ENCODE measurements at places on chromosomes 4 and X.

GRCh38 chr4:65623506-65623905 lies 46.8 kb downstream of the EPHA5 start:
- DNase-seq: peak; percentile 4

- no peak for DNase-seq
Measured at GRCh38 chrX:4035874-4036273, 322.4 kb upstream of the PRKX start.

- peak; percentile 2 for DNase-seq
Measured at GRCh38 chrX:15441464-15441863, 51.7 kb downstream of the PIR start.

DNA sequence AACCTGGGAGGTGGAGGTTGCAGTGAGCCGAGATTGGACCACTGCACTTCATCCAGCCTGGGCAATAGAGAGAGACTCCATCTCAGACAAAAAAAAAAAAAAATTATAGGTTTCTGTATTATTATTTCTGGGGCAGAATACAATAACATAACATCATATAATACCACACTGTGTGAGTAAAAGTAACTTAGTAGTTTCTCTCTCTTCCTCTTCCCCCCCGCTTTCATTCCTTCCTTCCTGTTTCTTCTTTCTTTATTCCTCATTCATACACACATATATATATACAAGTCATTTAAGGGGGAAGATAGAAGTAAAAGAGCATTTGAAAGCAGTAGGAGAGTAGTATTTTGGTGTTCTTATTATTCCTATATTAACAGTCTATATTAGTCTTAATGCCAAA lies 55.9 kb upstream of the FHDC1 start:
- no peak for DNase-seq

GRCh38 chr4:145954924-145955339 lies 16.3 kb upstream of the ZNF827 start:
- no peak for DNase-seq

DNA sequence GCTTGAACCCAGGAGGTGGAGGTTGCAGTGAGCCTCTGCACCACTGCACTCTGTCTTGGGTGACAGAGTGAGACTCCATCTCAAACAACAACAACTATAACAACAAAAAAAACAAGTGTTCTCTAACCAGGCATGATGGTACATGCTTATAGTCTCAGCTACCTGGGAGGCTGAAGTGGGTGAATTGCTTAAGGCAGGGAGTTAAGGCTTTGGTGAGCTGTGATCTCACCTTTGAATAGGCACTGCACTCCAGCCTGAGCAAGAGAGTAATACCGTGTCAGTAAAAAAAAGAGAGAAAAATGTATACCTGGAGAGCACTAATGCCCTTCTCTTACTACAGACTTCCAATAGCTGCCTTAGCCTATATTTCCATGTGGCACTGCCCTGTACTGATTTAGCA lies 18.9 kb upstream of the USP9X start:
- no peak for DNase-seq

DNA sequence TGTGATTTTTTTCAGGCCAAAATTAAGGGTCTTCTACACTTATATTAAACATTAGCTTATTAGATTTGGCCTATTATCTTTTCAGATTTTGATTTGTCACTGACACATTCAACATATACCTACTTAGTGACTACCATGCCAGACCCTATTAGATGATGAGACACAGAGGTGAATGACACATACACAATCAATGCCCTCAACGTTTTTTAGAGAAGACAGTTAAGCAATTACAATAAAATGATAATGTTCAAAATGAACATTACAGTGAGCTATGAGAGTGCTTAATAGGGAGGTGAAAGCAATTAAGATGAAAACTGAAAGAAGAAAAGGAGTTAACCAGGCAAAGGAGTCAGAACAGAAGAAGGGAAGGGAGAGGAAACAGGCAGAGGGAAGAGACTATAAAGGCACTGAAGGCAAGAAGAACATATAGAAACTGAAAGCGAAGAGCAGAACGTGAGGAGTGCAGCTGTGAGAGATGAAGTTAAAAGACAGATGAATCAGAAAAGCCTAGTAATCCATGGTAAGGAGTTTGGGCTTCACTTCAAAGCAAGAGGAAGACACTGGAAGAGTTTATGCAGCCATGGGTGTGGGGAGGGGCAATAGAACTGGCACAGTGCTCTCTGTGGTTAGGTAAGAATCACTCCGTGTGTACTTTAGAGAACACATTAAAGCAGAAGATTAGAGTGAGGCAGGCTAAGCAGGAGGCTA lies 119.0 kb downstream of the REELD1 start:
- DNase-seq: no peak

DNA sequence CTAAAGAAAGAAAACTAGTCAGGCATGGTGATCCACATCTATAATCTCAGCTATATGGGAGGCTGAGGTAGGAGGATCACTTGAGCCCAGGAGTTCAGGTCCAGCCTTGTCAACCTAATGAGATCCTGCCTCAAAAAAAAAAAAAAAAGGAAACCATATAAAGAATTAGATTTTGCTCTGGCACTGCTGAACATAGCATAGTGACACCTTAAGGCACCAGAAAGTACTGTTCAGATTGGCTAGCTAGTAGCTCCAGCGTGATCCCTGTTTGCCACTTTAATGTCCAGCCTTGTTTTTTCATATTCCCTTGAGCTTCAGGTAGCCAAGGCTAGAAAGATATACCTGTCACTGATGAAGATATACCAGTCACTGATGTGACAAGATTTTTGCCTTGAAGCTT lies 34.1 kb downstream of the EXOC1 start:
- no peak for DNase-seq

DNA sequence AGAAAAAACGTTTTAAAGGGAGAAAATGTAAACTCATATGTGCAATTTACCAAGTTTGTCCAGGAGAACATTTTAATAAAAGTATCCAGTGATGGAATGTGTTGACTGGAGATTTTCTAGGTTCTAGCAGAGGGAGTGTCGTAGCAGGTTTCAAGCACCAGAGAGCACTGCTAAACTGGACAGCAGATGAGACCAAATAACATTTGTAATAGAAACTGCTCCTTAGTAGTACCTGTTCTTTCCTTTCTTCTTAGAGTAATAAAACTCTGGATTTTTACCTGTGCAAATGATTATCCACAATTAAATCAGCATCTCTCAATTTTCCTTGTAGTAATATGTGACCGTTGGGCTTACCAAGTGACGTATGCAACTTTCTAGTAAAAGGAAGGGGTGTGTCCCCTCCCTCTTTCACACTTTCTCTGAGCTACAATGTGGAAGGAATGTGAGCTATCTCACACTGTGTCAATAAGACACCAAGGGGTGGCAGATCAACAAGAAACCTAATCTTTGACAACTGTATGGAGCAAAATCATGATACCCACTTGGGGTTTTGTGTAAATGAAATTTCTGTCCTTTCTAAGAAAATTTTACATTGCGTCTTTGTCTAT lies 9.5 kb downstream of the HPGDS start:
- no peak for DNase-seq

DNA sequence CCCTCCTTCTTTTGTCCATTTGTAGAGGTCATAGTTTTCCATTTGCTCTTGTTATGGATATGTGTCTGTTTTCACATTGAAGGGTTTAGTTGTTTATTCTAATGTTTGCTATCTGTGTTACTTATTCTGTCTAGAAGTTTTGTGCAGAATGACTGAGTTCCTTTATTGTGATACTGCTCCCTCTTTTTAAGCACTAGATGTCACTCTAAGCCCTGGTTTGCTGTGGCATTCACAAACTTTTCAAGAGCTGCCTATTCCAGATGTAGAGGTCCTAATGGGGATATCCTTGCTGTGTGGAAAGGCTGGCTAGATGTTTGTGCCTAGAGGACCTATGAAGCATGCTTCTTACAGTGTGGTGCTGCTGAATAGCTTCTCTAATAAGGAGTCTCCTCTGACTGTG lies 338.6 kb downstream of the SPIN4 start:
- DNase-seq: no peak

GRCh38 chrX:72023071-72023470 lies 108.6 kb downstream of the RTL5 start:
- no peak for DNase-seq

DNA sequence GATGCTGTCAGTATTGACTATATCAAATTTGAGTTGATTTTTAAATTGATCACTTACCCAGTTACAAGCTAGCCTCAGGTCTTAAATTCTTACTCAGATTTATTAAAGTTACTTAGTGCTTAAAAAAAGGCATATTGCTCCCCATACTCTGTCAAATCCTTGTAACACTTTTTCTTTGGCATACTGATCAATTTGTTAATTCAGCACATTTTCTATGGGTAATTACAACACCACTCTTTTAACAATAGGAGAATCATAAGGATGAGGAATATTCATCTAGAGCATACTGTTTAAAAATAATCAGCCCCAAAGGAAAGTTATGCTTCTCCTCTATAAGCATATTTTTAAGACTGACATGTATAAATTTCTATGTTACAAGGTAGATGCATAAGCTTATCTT lies 482.5 kb downstream of the PABPC4L start:
- no peak for DNase-seq

GRCh38 chrX:71439420-71439819 lies 73.3 kb downstream of the TAF1 start:
- no peak for DNase-seq

DNA sequence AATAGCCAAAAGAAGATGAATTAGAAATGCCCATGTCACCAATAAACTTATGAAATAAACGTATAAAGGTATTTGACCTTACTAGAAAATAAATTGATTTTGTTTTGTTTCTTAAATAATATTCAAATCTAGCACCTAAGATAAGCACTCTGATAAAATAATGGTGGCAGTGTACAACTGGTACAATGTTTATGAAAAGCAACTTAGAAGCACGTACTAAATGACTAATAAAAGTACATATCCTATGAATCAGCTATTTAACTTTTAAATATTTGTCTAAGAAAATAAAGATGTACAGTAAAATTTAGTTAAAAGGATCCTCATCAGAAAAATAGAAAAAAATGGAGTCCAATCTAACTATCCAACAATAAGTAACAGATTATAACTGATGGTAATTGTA lies 6.7 kb downstream of the MANBA start:
- no peak for DNase-seq

DNA sequence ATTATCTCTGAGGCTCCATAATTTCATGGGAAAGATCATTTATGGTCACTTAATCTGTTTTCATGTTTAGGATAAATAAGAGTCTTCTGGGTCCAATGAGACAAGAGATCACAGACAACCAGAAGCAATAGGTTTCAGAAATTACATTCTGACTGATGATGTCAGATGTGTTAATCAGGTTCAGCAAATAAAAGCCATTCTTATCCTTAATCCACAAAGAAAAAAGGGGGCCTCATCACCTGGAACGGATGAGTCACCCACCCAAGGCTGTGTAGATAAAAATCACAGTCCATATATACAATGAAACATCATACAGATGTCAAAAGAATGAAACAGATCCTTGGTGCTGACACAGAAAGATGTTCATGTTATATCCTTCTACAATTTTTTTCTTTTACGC lies 36.6 kb downstream of the SYTL4 start:
- DNase-seq: no peak

DNA sequence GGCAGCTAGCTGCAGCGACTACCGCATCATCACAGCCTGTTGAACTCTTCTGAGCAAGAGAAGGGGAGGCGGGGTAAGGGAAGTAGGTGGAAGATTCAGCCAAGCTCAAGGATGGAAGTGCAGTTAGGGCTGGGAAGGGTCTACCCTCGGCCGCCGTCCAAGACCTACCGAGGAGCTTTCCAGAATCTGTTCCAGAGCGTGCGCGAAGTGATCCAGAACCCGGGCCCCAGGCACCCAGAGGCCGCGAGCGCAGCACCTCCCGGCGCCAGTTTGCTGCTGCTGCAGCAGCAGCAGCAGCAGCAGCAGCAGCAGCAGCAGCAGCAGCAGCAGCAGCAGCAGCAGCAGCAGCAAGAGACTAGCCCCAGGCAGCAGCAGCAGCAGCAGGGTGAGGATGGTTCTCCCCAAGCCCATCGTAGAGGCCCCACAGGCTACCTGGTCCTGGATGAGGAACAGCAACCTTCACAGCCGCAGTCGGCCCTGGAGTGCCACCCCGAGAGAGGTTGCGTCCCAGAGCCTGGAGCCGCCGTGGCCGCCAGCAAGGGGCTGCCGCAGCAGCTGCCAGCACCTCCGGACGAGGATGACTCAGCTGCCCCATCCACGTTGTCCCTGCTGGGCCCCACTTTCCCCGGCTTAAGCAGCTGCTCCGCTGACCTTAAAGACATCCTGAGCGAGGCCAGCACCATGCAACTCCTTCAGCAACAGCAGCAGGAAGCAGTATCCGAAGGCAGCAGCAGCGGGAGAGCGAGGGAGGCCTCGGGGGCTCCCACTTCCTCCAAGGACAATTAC lies 1.4 kb downstream of the AR start:
- DNase-seq: no peak

DNA sequence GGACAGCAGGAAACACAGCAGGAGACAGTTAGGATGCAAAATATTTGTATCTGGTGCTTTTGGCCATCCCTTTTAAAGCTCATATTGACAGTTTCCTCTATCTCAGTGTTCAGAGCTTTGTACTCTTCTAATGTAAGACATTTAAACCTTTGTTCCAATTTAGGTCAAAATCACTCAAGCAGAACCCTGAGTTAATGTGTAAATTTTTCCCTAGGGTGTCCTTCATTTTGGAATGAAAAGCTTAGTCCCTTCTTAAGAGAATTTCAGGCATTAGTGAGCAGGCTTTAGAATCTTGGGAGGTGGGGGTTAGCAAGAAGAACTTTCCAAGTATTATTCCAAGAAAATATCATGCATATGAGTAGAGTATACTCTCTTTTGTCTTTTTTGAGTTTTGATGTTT lies 188.7 kb downstream of the GBA3 start:
- DNase-seq: no peak

GRCh38 chrX:56882581-56882980 lies 112.8 kb downstream of the SPIN3 start:
- no peak for DNase-seq

GRCh38 chr4:138616775-138617174 lies 374.6 kb upstream of the SLC7A11 start:
- DNase-seq: no peak

DNA sequence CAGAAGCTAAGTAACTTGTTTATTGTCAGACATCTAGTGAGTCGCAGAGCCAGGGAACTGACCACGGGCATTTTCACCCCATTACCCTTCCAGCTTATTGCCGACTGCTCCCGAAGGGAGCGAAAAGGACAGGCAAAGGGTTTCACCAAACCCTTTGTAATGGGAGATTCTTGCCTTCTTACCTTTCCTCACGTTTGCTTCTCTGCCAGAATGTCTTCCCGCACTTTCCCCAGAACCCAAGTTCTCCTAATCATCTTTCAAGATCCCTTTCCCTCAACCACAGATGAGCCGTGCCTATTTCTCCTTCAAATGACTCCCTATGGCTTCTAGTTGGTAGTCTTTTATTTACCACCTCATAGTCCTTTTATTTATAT lies 520 bp upstream of the SRP72 start:
- no peak for DNase-seq

GRCh38 chr4:98383431-98384106 lies 122.4 kb downstream of the RAP1GDS1 start:
- DNase-seq: no peak

- no peak for DNase-seq
Measured at GRCh38 chr4:156247470-156247869, 293.8 kb upstream of the CTSO start.

- peak; percentile 19 for DNase-seq
Measured at GRCh38 chrX:135432453-135432852, 10.7 kb downstream of the SMIM10L2A start.
